ENCODE measurements at places on chromosomes 7 and 10. TPM values are rescaled to one million over a fixed set of nuclear protein-coding genes. Genes with fewer than 3 reads are reported as not detected.

Gene NPFFR1
- total RNA-seq: 0.02 TPM

Gene TEX47
- not detected for total RNA-seq

Gene CCDC172
- total RNA-seq: not detected

Gene GATA3
- 42.4 TPM for total RNA-seq

Gene PHYHIPL
- total RNA-seq: 0.32 TPM

Gene CFAP69
- 2.4 TPM for total RNA-seq

Gene ZNF804B
- 0.14 TPM for total RNA-seq

Gene NRF1
- total RNA-seq: 22.7 TPM

Gene SLC29A3
- 15.4 TPM for total RNA-seq

Gene CACNB2
- total RNA-seq: 4.6 TPM

Gene LRIT1
- not detected for total RNA-seq

Measured in endodermal cell (in vitro differentiated cells).